Dermis microvascular lymphatic vessel endothelial cell (primary cell): ENCODE measurements at places on chromosomes 2 and 18.

GRCh38 chr2:190809139-190809764, 71.4 kb upstream of the GLS start:
- DNase-seq = no peak

- no peak for DNase-seq
Measured at GRCh38 chr2:207603486-207603885, 21.7 kb downstream of the METTL21A start.

GRCh38 chr2:117832905-117833613, 18.6 kb downstream of the DDX18 start:
- peak; percentile 42 for DNase-seq

GRCh38 chr2:98158305-98158704, 71.3 kb downstream of the VWA3B start:
- DNase-seq = no peak

DNA sequence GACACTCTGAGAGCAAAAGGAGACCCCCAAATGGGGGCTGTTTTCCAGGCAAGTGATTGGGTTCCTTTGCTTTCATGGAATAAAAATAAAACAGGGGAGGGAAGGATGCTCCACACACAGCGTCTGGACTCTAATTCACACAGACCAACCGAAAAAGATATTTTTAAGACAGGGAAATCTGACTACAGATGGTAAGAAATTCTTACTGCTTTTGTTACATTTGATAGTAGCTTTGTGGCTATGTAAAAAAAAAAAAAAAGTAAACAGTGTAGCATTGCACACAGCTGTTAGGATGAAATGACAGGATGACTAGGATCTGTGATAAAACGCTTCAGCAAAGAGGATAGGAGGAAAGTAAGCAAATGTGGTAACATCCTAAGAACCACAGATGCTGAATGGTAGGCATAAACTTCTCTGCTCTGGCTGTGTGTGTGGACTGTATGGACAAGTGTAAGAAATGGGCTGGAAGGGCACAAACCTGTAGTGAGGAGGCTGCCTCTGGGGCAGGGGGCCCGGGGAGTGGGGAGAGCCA, 207.6 kb downstream of the ANAPC1 start:
- no peak for DNase-seq

DNA sequence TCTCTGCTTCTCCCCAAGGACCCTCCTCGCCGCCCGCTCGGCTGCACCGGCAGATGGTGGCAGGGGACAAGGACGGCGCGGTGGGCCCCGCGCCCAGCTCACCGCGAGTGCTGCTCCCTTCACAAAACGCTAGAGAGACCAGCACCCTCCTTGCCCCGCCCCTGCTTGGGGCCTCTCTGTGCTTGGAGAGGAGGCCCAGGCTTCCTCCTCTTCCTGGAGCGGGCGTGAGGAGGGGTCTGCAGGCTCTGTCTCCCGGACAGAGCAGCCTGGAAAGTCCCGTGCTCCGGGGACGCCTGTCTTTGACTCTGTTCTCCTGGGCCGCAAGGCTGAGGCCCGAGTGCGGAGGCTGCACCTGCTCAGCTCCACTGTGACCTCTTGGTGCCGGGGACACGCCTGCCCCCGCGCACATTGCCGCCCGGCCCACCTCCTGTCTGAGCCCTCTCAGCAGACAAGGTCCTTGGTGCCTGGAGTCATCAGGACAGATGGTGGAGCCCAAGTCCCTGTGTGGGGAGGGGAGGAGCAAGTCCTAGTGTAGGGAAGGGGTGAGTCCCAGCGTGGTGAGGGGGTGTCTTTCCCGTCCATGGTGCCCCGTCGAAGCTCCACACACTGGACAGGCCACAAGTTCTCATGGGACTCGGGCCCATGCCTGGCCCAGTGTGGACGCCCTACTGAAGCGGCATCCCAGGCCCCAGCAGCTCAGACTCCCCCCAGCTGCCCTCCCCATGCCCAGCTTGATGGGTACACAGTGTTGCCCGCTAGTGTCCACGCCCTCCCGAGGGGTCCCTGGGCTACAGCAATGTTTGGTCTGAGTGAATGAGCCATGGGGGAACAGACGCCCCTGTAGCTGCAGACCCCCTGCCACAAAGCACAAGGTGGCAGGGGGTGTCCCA, 33.8 kb downstream of the RTP5 start:
- no peak for DNase-seq
